ENCODE measurements at places on chromosomes 13 and 19.

GRCh38 chr19:35843676-35844481 lies 8.4 kb downstream of the NPHS1 start:
- DNase-seq: no peak

- DNase-seq: peak; percentile 88
Observed at GRCh38 chr19:40403262-40403984, 9.8 kb downstream of the PRX start.

DNA sequence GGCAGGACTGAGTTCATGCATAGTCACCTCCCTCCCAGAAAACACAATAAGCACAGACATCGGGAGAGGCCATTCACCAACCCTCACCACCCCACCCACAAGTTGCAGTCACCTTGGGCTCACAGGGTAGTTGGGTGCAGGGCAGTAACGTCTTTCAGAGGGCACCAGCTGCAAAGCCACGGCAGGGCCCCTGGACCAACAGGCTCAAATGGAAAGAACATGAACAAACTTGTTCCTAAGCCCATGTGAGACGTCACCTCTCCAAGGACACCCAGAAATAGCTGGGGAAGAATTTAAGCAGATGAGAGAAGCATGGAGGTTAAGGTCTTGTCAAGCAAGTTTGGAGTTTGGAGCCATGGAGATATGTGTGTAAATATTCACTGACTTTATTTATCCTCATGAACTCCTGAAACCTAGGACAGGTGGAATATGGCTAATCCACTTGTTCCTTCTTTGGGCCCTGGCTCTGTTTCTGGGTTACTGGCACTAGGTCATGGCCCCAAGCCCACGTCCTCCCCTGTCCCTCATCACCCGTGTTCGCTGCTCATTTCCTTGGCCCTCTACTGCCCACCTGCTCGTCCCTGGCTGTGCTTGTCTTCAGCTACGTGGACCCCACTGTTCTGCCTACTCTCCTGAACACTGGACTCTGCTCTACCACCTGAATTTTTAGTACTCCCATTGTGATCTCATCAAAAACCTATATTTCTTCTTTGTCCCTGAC lies 40.4 kb downstream of the SACS start:
- no peak for DNase-seq

DNA sequence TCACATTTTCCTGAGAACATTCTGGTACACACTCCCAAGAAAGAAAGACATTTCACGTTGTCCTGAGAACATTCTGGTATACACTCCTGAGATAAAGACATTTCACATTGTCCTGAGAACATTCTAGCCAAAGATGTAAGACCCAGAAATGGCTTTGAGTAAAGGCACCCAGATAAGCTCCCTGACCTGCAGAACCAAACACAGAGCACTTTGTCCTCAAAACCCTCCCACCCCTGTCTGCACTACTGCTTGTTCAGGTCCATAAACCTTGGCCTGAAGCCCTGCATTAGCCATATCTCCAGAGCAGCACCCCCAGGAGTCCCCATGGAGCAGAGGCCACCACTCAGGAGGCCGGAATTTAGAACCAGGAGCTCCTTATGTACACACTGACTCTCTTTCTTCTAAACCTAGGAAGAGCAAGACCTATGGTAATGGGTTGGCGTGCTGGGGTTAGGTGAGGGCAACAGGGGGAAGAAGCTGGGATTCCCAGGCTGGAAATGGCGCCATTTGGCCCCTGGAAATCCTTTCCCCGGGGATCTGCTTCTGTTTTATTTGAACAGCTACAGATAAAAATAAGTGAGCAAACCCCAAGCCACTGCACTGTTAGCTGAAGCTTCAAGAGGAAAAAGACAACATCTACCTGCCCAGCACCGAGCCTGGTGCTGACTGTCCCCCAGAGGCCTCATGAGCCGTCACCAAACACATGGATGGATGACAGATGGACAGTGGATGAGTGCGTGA lies 13.7 kb downstream of the GAS6 start:
- no peak for DNase-seq

GRCh38 chr13:110354715-110355473 lies 47.8 kb downstream of the COL4A2 start:
- no peak for DNase-seq

GRCh38 chr13:30755678-30756077 lies 20.3 kb downstream of the ALOX5AP start:
- DNase-seq: no peak

DNA sequence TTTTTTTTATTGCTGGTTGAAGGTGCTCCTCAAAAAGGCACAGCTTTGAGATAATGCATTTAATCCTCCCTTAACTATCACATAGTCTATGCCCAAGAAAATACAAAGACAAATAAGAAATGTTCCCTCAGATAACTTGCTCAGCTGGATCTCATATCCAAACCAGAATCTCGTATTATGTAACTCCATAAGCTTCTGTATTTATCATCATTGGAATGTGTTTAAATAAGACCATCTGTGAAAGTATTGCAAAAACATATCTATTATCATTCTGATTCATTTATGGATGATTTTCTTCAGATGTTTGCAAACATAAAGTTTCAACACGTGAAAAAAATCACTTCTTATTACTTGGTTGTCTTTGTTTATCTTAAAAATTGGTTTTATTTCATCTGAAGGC lies 190.9 kb downstream of the IRS2 start:
- no peak for DNase-seq

- peak; percentile 77 for DNase-seq
Observed at GRCh38 chr13:113562085-113562749, 22.3 kb upstream of the TFDP1 start.

GRCh38 chr19:17264641-17264979 lies at the start of gene USHBP1:
TSS of gene USHBP1 (minus strand) at chr19:17264745. CDS start at chr19:17264299, 446 bp downstream.
- DNase-seq: no peak

GRCh38 chr13:46392967-46393366 lies 5.9 kb upstream of the RUBCNL start:
- DNase-seq: peak; percentile 27

DNA sequence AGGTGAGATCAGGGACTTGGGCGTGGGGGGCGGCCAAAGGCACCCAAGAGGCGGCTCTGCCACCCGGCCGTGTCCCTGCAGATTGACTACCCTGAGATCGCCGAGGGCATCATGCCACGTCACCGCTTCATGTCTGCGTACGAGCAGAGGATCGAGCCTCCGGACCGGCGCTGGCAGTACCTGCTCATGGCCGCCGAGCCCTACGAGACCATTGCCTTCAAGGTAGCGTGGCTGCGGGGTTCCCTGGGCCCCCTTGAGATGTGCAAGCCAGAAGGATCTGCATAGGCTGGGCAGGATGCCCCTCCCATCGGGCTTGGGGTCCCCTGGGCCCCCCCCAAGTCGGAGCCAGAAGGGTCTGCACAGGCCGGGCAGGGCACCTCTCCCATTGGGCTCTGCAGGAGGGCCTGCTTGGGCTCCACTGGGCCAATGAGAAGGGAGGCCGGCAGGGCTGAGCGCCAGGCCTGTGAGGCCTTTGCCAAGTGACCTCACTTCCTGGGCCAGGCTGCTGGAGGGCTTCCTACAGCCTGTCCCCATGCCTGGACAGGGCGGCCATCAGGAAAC lies 2.2 kb upstream of the AMH start:
- DNase-seq: no peak

GRCh38 chr19:10846500-10847202 lies 1.6 kb upstream of the C19orf38 start:
- DNase-seq: no peak

DNA sequence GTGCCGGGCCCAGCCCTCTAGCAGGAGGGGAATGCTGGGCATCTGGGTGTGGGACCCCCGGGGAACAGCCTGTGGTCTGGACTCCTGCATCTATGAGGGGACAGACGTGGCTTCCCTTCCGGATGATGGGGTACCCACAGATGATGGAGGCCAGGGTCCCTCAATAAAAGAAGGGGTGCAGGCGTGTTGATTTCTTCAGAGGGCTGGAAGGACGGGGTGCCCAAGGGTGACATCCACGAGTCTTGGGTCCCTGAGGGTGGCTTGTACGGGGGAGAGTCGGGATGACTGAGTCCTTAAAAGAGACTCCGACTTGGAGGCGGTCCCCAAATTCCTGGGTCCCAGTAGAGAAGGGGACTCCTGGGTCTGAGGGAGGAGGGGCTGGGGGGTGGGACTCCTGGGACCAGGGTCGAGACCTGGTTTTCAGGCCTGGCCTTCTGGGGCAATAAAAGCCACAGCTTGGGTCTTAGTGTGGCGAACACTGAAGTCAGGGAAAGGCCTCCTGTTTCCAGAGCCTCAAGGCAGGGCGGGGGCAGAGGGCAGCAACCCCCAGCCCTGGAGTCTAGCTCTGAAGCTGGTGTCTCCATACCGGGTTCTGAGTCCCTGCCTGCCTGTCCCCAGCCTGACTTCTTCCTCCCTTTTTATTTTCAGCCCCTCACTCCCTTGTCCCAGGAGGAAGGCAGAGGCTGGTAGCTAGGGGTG lies 459 bp upstream of the GRIN2D start:
- no peak for DNase-seq

DNA sequence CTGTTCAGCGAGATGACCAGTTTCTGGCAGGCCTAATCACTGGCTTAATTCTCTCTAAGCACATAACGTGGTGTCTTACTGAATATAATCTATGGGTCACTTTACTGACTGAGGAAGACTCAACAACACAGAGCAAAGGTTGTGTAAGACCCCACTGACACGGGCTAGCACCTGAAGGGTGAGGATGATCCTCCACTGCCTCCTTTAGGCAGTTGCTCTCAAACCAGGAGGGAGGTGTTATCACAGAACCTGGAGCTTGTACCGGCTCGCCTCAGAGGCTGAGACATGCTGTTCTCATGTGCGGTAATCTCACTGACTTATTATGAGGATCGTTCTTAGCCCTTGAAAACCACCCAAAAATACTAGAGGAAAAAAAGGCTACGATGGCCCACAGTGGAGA lies 28.3 kb downstream of the RCBTB2 start:
- DNase-seq: no peak

DNA sequence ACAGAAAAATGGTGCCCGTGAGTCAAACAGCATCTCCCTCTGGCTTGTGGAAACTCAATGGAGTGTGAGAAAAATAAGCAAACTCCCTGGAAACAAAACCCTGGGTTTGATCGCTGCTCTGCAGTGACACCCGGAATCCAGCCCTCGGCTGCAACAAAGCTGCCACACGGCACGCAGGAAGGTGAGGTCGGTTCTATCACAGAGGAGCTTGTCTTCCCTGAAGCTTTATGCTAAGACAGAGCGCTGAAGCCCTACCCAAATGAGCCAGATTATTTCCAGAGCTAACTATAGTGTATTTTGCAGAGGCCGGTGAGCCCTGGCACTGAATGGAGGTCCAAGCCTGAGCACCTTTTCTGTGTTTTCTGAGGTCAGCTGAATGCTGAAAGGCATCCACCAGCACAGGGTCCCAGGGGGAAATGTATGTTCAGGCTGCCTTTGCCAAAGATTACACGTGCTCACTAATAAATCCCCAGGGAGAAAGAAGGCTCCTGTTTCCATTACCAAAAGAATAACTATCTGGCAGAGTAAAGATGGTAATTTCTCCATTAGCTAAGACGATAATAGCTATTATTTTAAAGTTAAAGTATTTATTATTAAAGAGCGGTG lies 77.8 kb downstream of the TSHZ3 start:
- no peak for DNase-seq

GRCh38 chr13:109026266-109026665 lies 396.9 kb downstream of the MYO16 start:
- DNase-seq: no peak

DNA sequence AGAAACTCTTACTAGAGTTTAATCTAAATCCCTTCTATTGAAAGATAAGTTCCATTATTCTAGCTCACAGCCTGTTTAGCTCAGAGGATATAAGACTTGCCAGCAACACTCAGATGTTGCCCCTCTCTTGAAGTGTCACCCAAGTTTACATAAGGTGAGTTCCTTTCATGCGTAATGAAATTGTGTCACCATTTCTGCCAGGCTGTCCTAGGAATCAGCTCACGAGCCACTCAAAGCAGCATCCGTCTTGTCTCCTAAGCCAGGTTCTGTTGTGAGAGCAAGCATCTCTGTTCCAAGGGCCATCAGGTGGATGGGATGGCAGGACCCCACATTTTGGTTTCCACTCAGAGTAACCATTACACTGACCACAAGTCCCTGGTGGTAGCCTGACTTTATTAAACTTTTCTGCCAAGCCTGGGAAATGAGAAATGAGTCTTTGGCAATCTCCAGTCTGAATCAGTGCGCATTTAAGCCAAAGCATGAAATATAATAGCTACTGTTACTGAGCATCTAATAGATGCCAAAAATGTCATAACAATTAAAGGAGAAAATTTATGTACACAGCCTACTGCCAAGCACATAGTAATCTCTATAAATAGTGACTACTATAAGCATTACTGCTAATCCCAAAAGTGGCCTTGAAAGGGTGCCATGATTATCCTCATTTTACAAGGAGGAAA lies 179.6 kb upstream of the MIR17HG start:
- no peak for DNase-seq

- peak; percentile 37 for DNase-seq
Observed at GRCh38 chr19:2477141-2477710, 1.3 kb downstream of the GADD45B start.

GRCh38 chr13:111116856-111117255 lies 1.7 kb downstream of the ARHGEF7 start:
- DNase-seq: no peak

GRCh38 chr19:39032063-39032918 lies at the start of gene FBXO27:
TSS of gene FBXO27 (minus strand) at chr19:39032549. CDS start at chr19:39032227, 322 bp downstream.
- DNase-seq: no peak

DNA sequence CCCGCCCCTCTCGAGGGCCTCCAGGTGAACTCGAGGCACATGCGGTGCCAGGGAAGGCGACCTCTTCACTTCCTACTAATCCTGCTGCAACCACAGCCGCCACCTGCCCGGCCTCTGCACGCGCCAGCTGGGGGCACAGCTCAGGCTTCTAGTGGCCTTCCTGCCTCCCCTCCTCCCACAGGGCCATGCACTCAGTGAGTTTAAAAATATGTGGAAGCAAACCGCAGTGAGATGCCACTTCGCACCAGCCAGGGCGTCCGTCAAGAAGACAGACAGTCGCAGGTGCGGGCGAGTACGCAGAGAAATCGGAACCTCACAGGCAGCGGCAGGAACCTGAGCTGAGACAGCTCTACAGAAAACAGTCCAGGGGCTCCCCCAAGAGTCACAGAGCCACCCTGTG lies 10.4 kb downstream of the LMNB2 start:
- DNase-seq: no peak

GRCh38 chr13:100350601-100351000 lies 238.0 kb downstream of the GGACT start:
- no peak for DNase-seq

- no peak for DNase-seq
Observed at GRCh38 chr19:35126624-35126959, 8.3 kb downstream of the LGI4 start.

GRCh38 chr19:19531951-19532805 lies 3.5 kb downstream of the YJEFN3 start:
- DNase-seq: peak; percentile 46

- DNase-seq: no peak
Observed at GRCh38 chr13:92315265-92315664, 911.3 kb upstream of the GPC6 start.

- no peak for DNase-seq
Observed at GRCh38 chr19:18306209-18306887, 16.5 kb downstream of the LSM4 start.

GRCh38 chr19:40815223-40815622 lies 16.2 kb downstream of the EGLN2 start:
- no peak for DNase-seq

DNA sequence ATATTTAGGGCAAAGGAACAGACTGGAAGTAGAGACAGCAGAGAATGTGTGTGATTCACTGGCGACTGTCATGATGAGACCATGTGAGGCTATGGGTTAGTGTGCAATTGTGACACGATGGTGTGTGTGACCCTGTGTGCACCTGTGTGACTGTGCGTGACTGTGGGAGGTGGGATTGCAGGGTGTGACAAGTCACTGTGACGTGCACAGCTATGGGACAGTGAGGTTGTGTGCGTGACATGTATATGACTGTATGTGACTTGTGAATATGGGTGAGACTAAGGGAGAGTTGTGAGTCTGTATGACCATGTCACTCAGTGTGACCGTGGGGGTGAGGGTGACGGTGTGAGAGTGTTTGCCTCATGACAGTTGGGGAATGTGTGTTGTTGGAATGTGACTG lies 3.4 kb upstream of the GIPR start:
- no peak for DNase-seq

All from astrocyte of the spinal cord (primary cell).